ENCODE measurements at places on chromosomes 12 and 14.

DNA sequence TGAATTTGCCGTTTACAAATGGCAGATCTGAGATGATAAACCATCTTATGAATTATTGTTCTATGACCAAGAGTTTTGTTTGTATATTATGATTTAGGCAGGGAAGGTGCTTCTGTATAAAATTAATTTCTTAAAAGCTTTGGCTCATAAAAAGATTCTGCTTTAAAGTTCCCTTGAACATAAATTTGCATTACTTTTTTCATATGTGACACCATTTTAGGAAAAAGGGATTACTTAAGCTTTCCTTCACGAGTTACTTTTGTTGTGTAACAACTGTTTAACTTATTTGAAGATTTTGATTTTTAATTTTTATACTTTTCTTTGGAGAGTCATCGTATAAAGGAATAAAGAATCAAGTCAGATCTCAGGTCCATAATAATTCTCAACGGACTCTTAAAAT lies 3.3 kb downstream of the ETNK1 start:
- DNase-seq = no peak

DNA sequence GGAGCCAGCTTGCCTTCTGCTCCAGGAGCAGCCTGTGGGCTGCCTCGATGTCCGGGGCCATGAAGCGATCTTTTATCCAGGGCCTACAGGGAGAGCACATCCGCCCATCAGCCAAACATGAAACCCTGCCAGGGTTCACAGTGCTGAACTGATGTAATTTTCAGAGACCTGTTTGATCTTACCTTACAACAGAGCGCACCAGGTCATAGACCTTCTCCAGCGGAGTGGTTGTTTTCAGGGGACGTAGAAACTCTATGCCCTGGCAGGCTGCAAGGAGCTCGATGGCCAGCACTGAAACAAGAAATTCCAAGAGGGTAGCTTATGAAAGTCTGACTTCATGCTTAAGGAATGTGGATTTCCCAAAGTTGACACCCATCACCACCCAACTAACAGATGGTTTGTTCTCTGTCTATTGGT lies 19.7 kb downstream of the HAL start:
- no peak for DNase-seq

GRCh38 chr14:64906022-64906421 lies 8.2 kb upstream of the CHURC1 start:
- no peak for DNase-seq

GRCh38 chr12:107241411-107241810 lies 148.1 kb upstream of the CRY1 start:
- DNase-seq = peak; percentile 1

DNA sequence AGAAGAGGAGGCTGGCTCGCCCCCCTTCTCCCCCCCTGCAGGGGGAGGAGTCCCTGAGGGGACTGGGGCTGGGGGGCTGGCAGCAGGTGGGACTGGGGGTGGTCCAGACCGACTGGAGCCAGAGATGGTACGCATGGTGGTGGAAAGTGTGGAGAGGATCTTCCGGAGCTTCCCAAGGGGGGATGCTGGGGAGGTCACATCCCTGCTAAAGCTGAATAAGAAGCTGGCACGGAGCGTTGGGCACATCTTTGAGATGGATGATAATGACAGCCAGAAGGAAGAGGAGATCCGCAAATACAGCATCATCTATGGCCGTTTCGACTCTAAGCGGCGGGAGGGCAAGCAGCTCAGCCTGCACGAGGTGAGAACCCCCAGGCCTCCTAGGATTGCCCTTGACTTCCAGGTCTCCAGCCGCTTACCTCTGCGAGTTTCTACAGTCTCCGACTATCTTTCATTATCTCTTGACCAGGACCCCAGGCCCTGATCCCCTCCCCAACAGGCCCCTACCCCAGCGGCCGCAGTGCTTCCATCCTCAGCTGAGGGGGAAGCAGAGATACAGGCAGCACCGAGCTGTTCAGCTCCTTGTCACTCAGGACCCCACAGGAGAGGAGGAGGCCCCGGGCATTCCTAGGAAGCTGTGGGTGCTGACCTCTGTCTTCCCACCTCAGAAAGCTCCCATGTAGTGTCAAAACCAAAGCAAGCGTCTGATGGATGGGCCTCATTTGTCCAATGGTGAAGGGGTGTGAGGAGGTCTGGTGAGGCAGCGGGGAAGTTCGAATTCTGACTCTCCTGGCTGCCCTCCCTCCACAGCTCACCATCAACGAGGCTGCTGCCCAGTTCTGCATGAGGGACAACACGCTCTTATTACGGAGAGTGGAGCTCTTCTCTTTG lies 3.0 kb downstream of the NAB2 start:
- DNase-seq = no peak

- DNase-seq = no peak
These were observed 16.5 kb downstream of the PWP1 start for GRCh38 chr12:107702106-107702505.

Measured in substantia nigra (tissue), 51 donors.